ENCODE measurements at places on chromosomes 11 and 22.

DNA sequence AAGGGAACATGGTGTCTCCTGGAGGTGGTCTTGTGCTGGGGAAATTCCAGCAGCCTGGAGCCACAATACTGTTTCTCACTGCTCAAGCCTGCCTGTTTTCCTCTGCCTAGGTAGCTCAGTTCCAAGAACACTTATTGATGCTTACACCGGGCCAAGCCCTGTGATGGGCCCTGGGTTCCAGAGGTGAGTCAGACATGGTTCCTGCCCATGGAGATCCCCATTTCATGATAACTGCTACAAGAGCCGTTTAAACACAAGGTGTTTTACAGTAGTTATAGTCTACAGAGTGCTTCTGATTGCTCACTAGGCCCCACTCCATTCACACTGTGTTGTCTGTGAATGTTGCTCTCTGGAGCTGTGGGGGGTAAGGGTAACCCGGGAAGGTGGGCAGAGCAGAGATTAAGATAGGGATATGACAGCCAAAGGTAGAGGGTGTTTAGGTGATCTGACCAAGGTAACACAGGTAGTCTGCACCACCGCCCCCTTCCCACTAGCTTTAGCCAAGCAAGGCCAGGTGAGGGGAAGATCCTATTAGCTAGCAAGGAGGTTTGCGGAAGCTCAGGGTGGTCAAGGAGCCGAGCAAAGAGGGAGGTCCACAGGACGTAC is 696 bp upstream of the MICAL2 start:
- DNase-seq = no peak

DNA sequence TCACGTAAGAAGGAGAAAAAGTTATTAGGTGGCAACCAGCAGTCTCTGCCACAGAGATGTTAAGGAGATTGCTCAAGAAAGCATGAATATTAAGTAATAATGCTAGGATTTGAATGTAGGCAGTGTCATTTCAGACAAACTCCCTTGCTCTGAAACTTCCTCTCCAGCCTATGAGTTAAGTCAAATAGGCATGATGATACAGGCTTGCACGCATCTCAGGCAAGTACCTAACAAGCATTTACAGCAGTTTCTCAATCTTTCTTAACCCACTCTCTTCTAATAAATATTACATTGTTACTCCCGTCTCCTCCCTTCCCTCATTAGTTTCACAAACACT is 72.7 kb downstream of the RAB38 start:
- no peak for DNase-seq

DNA sequence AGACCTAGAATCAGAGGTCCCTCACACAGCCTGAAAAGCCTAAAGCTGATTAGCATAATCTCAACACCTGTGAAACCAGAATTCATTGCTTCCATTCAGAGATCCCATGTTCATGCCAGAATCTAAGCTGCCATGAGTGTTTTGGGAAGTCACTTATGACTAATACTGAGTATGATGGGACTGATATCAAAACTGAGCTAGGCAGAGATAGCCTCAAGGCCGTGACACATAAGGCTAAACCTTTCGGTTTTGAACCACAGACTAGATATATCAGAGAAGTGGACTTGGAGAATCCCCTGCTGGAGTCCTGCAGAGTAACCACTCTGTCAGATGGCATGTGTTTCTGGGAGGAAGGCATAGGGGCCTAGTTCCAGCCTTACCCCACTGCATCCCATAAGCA is 23.1 kb upstream of the GLYATL2 start:
- no peak for DNase-seq

DNA sequence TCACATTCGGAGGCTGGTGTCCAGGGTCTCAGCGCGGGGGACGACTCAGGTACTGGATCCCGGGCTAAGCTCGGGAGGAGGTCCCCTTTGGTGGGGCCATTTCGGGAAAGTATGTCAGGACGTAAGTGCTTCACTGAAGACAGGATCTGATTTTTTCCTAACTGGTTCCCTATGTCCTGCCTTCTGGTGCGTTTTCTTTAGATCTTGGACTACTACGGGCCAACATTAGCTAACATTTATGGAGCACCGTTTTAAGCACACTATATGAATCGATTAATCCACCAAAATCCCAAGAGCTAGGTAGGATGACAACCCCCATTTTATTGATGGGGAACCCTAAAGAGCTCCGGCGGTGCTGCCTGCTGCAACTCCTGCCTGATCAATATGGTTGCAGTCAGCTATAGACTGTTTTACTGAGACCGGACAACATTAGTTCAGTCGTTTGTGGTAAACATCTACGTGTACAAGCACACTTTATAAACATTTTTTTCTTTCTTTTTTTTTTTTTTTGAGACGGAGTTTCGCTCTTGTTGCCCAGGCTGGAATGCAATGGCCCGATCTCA is 17.0 kb upstream of the WDR74 start:
- no peak for DNase-seq

DNA sequence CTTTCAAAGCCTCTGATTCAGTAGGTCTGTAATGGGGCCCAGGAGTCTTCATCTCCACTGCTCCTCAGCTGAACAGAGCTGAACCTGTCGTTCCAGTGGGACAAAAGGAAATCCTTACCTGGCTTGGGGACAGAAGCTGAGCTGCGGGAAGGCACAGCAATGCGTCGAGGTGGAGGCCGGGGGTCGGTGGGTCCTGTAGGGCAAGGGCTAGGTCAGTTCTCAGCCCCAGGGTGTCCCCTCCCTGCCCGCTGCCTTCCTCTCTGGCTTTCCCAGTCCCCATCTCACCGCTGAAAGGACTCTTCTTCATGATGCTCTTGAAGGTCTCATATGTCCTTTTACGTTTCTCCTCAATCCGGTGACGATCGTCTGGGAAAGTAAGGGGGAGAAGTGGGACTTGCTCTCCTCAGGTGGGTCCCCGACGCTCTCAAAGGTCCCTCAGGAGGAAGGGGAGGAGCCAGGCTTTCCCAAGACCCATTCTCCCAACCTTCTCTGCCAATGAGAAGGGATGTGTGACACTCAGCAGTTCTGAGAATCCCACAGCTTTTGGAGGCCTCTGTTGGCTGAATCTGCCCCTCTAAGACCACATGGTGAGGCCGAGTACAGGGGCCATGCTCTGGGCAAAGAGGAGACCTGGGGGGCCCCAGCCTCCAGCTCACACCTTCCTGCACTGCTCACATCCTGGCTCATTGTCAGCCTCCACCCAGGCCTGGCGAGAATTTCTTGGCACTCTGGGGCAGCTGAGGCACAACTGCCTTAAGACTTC is 7.0 kb downstream of the RELA start:
- no peak for DNase-seq

- no peak for DNase-seq
These were observed 2.0 kb downstream of the ATXN10 start for GRCh38 chr22:45673482-45674175.

GRCh38 chr11:113895367-113896155 is 9.0 kb upstream of the HTR3B start:
- no peak for DNase-seq

GRCh38 chr11:133024301-133024700 is 508.0 kb downstream of the OPCML start:
- DNase-seq = no peak

DNA sequence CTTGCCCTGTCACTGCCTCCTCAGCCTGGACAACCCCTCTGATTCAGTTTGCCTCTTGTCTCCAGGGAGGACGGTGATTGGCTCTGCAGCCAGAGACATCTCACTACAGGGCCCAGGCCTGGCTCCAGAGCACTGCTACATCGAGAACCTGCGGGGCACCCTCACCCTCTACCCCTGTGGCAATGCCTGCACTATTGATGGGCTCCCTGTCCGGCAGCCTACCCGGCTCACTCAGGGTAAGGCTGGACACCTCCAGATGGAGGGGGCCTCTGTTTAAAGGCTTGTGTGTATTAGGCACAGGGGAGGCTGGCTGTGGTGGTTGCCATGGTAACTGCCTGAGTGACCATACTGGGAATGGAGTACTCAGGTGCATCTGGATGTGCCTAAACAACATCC is 8.6 kb downstream of the PHLDB1 start:
- no peak for DNase-seq

- DNase-seq = no peak
These were observed 191.0 kb downstream of the MIAT start for GRCh38 chr22:26848244-26848920.

- DNase-seq = no peak
These were observed 17.3 kb upstream of the NEU3 start for GRCh38 chr11:74971424-74971823.

DNA sequence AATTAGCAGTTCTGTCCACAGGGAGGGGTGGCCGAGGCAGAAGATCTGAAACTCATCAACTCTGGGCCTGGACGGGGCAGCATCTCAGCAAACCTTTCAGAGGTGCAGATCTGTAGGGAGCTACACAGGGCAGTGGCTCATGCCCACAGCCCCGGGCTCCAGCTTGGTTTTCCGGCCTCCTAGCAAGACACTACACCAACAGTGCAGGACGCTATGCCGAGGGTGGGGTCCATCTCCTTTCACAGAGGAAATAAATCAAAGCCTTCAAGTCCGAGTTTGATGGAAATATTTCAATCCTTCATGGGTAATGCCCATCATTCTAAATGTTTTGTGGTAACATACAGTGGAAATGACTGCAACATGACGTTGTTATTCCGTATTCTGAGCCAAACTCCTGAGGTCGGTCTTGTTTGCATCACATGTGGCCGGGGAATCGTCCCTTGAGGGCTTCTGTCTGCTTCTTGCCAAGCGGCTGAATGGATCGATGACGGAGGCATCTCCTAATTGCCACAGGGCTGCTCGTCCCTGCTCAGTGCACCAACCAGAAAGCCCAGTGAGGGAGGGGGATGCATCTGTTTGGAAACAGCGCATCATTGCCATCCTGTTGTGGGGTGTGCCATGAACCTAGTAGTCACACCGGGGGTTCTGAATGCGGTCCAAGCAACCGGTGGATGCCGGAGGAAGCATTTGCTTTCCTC is 30.0 kb downstream of the LINC01488 start:
- DNase-seq = no peak

DNA sequence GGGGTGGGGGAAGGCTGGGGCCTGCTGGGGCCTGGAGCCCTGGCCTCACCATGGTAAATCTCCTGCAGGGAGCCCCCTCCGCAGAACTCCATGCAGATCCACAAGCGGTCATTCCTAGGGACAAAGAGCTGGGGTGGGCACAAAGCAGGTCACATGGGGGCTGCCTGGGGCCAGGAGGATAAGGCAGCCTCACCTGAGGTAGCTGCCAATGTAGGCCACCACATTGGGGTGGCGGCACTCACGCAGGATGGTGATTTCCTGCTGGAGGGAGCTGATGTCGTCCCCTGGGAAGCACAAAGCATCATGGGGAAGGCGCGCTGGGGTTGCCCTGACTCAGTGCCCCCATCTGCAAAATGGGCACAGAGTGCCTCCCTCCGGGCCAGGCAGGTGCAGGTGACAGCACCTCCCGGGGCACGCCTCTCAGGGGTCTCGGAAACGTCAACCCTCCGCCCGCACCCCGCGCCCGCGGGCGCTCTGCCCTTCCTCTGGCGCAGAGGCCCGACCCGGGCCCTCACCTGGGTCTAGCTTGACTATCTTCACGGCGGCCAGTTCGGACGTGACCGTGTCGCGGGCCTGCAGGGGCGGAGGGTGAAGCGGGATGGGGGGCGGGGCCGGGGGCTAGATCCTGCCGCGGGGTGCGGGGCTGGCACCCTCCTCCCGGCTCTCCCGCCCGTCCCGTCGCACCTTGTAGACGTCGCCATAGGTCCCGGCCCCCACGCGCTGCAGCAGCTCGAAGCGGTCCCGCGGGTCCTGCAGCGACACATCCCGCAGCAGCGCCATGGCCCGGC is 450 bp downstream of the MAP4K2 start:
- DNase-seq = no peak

DNA sequence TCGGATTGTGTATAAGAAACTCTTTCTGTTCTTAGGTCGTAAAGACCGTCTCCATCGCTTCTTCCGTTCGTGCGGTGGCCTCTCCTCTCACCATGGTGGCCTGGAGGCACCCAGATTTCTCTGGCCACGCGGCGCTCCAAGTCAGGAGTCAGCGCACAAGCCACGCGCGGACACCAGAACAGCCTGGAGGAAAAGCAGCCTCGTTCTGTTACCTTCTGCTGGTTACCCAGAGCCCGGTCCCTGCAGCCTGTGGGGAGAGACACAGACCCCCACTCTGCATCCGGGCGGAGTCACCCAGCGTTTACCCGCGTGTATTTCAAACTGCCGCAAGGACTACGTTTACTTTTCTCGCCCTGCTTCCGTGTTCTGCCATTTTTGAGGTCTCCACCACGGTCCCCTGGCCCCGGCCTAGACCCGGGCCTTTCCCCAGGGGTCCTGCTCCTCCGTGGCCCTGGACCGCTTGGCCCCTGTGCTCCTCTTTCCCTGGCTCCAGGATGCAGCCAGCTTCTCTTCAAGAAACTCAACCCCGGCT is 776.1 kb downstream of the BRD1 start:
- DNase-seq = no peak

- no peak for DNase-seq
These were observed 10.4 kb downstream of the SPATA19 start for GRCh38 chr11:133834682-133835592.

GRCh38 chr11:66532784-66533183 is 13.1 kb downstream of the ZDHHC24 start:
- no peak for DNase-seq

DNA sequence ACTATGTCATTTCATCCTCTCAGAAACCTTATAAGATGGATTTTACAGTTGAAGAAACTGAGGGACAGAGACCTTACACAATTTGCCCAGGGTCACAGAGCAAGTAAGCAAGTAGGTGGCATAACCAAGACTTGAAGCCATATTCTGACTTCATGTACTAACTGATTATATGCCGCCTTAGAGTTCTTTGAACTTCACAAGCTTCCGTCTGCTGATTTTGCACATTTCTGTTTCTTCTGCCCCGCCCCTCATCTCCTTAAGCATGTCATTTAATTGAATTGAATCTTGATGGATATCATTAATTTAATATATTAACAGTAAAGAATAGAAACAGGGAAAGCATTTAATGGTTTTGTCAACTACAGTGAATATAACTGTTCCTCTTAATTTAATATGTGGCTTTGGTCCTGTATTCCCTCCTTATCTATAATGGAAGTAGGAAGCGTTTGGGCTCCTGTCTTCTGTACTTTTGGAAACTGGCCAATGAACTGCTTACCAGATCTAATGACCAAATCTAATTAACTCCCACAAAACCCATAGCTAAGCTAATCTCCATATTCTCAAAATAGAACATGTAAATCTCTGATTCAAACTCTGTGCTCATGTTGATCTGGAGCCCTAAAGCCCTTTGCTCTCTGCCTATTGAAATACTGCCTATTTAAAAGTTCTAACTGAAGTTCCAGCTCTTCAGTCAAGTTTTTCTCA is 30.4 kb downstream of the SIK2 start:
- no peak for DNase-seq

- no peak for DNase-seq
These were observed 23.5 kb downstream of the UBE2L3 start for GRCh38 chr22:21590809-21591641.

GRCh38 chr11:32002311-32002710 is 88.6 kb upstream of the RCN1 start:
- DNase-seq = no peak

GRCh38 chr11:120857508-120857907 is 166.4 kb upstream of the TBCEL start:
- DNase-seq = no peak
